Activated CD4-positive, alpha-beta T cell treated with anti-CD3 and anti-CD28 coated beads, Interleukin-2, Interleukin-6, amounts not matched to agents 100 ng/mL and 50 ng/mL, durations not matched to agents 16 hours and 8 hours (primary cell): ENCODE measurements at places on chromosomes 16 and 17.
A peak's percentile ranks its signal among the peaks of the same experiment; 100 is the strongest.

DNA sequence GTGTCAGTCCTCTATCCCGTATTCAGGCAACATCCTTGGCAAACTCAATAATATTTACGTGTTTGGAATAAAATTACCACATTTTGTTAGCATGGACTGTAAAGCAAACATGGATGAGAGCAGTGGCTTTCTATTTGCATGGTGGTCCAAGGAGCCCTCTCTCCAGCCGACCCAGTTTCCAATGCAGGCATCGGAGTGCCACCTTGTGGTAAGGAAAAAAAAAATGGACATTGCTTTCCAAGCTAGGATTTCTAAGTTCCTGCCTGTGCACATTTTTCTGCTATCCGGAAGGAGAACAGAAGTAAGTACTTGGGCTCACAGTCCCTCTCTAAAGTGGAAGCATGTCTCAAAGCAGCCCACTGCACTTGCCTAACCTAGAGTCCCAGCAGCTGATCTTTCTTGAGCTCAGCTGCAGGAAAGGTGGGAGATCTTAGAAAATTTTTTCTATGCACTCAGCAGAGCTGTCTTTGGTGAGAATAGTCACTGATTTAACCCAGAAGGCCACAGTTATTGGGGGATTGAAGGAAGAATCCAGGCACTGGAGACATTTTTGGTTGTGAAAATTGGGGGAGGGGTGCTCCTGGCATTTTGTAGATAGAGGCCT is 46.0 kb upstream of the ERCC4 start:
- DNase-seq, result no peak

GRCh38 chr16:8908810-8909468 is 26.8 kb downstream of the LITAFD start:
- DNase-seq, result no peak

- no peak for DNase-seq
Measured at GRCh38 chr16:67421030-67421429, 4.8 kb upstream of the ZDHHC1 start.

DNA sequence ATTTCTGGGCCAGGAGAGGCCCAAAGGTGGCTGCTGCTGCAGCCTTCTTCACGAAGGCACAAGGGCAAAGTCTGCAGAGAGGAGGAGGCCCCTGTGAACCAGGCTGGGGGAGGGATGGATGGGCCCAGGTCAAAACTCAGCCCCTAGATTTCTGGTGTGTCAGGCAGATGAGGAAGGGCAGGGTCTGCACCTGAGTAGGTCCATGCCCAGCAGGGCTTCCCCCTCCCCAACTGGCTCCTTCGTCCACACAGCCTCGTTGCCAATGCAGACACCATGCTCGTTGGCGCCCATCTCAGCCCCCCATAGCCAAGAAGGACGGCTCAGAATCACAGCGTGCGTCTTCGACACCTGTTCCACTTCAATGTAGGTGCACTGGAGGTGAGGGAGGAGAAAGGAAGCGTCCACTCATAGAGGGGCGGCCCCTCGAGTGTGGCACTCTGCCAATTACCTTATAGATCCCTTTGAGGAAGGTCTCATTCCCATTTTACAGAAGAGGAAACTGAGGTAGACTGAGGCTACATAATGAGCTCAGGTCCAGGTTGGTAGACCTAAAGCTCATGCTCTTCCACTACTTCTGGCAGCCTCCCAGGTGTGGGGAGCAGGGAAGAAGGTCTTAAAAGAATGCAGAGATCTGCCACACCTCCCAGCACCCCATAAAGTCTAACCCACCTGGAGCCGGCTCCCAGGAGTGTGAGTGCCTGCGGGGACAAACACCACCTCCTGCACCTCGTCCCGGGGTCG is 902 bp downstream of the SCRN2 start:
- no peak for DNase-seq

- peak; percentile 75 for DNase-seq
Measured at GRCh38 chr16:66874079-66874775, 6.1 kb upstream of the PDP2 start.

DNA sequence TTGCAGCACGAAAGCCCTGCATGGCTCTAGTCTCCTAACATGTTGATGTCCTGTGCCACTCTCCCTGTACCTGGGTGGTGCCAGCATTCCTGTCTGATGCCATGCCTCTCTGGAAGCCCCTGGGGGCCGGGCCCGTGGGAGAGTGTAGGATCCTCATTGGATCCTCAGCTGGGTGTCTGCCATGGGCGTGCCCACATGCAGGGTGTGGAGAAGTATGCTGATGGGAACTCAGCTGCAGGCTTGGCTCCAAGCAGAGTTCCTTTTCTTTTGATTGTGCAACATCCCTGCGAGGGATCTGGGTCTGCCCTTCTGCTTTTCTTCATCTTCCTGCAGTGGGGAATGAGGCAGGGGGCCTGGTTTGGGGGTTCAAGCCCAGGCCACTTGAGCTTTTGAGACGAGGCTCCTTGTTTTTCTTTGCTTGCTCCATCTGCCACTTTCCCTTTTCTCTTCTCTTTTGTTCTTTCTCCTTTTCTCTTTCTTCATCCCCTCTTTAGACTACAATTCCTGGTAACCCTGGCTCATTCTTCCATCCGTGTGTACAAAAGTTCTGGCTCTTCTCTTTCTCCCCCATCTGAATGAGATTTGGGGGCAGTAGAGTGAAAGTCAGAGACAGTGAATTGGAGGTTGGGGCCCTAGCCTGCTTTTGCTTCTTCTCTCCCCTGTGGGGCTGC is 32.9 kb downstream of the KSR1 start:
- no peak for DNase-seq

DNA sequence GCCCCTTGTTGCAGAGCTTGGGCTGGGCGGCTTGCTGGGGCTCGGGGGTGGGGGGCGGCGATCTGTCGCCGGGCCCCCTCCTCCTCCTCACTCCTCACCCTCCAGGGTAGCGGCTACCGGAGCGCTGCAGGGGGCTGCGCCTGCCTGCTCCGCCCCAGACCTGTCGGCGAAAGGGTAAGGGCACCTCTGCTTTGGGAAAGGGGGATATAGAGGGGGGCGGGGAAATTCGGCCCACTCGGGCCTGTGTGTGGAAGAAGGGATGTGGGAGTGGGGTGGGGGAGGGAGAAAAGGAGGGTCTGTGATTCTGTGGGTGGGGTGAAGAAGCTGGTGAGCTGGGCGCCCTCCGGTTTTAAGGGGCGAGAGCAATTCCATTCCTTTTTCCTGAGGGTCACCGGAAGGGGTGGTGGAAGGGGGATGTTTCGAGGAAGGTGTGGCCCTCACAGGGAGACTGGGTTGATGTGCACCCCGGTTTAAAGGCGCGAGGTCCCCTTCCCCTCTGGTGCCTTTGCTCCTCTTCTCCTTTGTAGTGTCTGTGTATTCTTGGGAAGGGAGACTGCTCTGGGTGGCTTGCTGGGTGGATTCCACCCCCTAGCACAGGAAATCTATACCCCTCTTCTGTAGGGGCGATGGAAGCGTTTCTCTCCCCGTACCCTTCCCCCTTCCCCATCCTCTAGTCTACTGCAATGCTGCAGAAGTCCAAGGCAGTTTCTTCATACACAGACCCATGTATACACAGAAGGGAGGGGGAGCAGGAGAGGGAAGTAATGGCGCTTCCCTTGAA is 878 bp downstream of the TAOK1 start:
- no peak for DNase-seq

- DNase-seq, result no peak
Measured at GRCh38 chr17:3656755-3657587, 11.4 kb downstream of the TAX1BP3 start.

DNA sequence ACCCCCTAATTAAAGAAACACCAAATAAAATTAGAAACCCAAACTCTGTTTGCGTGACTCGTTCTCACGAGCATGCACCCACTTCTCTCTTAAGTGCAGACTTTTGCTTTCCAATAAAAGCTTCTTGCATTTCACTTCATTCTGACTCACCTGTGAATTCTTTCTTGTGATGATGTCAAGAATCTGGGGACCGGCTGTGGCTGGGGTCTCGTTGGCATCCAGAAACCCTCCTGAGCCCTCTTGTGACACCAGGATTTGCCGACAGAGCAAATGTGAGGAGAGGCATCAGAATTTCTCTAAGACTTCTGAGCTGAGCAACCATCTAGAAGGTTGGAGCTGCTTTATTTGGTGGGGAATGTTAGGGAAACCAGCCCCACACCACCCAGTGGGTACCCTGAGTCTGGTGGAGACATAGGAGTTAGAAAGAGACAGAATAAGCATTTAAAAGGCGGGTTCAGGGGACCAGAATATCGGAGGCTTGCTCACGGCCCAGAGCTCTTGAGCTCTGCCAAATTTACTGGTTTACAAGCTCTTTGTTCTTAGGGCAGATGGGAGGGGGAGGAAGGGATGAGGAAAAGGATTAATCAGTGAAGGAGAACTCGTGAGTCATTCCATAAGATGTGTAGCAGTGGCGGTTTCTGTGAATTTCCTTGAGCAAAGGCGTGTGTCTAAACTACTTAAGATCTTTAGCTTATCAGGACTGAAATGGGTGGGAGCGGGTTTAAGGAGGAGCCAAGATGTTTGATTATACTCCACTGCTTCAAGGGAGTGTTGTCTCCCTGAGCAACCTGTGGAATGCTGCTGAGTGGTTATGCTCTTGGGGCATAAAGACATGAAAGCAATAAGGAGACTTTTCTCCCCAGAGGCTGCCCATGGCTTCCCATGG is 24.2 kb upstream of the TMC5 start:
- DNase-seq, result no peak

DNA sequence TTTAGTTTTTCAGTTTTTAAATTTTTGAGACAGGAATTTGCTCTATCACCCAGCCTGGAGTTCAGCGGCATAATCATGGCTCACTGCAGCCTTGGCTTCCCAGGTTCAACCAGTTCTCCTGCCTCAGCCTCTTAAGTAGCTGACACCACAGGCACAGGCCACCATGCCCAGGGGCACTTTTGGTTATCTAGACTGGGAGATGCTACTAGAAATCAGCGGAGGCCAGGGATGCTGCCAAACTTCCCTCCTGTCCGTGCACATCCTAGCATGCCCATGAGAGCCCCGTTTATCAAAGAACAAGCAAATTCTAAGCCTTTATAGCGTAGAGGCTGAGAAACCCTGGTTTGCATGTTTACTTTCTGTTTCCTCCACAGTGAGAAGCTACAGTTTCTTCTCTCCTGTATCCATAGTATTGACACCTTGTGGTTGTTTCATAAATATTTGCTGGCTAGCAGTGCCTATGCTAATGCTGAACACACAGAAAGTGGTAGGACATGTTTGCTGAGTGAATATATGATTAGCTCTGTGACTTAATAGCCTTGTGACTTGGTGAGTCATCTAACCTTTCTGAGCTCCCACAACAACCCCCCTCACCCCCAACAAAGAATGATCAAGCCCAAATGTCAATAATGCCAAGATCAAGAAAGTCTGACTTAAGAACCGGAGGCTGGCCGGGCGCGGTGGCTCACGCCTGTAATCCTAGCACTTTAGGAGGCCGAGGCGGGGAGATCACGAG is 39.2 kb upstream of the MAF start:
- peak; percentile 47 for DNase-seq

DNA sequence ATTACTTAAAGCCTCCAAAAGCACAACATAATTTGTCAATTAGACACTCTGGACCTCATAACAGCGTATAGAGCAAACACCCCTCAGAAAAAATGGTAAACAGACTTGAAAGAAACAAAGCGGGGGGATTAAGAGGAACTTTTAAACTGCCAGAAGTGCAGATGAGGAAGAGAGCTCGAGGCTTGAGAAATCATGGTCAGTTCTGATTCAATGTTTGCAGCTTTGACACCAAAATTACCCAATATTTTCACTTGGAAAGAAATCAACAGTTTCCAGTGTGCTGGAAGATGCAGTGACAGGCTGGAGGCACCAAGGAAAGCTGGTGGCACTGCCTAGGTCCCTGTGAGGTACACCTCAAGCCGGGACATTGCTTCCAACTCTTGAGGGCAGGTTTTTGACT is 180.9 kb upstream of the TOX3 start:
- no peak for DNase-seq
